Activated CD4-positive, CD25-positive, alpha-beta regulatory T cell (primary cell): ENCODE measurements at places on chromosomes 5 and 9.
A peak's percentile ranks its signal among the peaks of the same experiment; 100 is the strongest.

- no peak for DNase-seq
These were observed 92.9 kb upstream of the NEK6 start for GRCh38 chr9:124164811-124165210.

DNA sequence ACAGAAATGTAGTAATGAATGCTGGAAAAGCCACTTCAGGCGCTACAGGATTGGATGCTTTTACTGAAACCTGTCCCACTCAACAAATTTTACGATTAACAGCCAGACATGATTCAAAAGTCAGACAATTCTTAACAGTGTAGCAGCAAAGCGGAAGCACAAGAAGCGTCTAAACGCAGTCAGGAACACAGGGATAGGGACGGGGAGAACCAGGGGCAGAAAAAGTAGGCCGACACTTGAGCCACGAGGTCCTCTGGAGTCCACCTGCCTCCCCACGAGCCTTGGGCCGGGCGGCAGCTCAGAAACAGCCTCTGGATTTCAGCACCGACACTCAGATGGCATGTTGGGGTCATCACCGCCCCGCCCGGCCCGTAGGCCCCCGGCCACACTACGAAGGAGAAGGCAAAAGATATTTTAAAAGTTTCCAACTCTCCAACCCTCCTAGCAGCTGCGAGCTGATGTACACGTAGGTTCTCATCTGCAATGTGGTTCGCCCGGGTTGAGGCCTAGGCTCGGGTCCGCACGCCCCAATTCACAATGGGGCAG lies 615 bp downstream of the RACK1 start:
- DNase-seq, result no peak

DNA sequence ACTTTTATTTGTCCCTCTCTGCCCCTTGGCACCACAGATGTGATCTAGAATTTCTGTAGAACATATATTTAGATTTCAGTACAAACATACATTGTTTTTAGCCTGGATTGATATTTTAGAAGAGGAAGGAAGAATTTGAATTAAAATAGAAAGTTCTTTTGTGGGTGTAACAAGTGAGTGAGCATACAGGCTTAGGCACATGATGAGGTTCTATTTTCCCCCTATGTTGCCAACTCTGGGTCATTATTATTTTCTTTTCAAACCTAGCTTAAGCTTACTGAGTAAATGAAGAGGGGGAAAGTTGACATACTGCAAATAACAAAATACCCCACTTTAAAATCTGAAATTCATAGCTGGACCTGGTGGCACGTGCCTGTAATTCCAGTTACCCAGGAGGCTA lies 102.9 kb downstream of the GCNT1 start:
- DNase-seq, result no peak

DNA sequence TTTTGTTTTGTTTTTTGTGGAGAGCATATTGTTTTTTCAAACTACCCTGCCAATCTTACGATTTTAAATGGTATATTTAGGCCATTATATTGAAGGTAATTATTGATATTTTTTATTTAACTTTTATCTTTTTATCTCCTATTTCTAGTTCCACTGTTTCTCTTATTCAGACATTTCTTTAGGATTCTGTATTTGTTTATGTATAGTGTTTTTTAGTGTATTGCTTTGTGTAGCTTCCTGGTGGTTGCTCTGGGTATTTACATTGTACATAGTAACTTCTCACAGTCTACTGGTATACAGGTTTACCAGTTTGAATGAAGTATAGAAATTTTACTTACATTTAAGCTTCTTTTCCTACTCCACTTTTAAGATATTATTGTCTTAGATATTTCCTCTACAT lies 63.2 kb downstream of the ERCC6L2 start:
- no peak for DNase-seq

- DNase-seq, result no peak
These were observed 71.5 kb downstream of the IL6ST start for GRCh38 chr5:55923177-55923771.

GRCh38 chr9:99030092-99030511 lies 74.8 kb upstream of the TGFBR1 start:
- no peak for DNase-seq

DNA sequence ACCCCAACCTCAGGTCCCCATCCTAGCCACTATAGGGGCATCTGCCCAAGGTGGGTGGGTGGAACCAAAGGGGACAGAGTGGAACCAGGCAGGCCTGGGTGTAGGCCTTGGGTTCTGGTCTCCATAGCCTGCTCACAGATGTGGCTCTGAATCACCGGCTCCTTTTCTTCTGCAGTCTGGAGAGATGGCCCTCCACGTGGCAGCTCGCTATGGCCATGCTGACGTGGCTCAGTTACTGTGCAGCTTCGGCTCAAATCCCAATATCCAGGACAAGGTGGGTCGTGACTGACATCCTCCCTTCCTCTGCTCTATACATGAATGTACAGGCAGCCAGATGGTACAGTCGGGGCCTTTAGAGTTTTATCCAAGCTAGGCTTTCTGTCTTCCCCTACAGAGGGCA lies 77.3 kb upstream of the CTSL start:
- DNase-seq, result no peak

GRCh38 chr5:14223372-14223771 lies 80.2 kb downstream of the TRIO start:
- DNase-seq, result no peak

GRCh38 chr9:7451062-7451461 lies 348.5 kb downstream of the DMAC1 start:
- DNase-seq, result no peak

DNA sequence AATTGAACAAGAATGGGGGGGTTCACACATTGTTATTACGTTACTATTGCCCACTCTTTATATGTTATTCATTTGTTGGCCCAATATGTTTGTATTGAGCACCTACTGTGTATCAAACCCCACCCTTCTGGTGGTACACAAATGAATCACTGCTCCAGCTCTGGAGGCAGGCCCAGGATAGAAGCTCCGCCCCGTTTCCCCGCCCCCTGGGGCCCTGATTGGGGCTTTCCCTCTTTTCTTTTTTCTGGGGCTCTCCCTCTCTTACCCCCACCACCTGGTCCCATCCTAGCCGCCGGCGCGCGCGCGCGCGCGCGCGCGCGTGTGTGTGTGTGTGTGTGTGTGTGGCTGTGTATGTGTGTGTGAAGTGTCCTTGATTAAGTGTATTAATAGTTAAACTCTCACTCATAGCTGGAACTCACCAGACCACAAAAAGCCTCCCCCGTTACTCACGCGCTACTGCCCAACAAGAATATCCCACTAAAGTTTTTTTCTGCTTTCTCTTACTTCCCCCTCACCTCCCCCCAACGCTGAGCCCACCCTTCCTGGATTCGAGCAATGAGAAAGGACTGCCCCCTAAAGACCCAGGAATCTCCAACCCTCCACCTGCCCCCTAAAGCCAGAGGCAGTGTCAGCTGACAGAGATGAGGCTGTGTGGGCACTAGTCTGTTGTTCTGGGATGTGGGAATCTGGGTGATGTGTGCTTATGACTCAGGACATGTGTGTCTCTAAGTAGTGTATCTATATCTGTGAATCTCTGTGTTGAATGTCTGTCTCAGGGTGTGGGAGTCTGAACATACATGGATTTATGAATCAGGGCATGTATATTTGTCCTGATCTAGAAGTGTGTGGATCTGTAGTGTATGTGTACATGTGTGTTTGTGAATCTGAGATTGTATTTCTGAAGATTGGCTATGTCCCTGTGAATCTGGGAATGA lies 4.0 kb downstream of the CXXC5 start:
- peak; percentile 42 for DNase-seq

- no peak for DNase-seq
These were observed 221.6 kb downstream of the SH3GL2 start for GRCh38 chr9:17800418-17800817.

- no peak for DNase-seq
These were observed 94.9 kb upstream of the MINAR2 start for GRCh38 chr5:129653057-129653375.

- DNase-seq, result no peak
These were observed 75.3 kb upstream of the TBCA start for GRCh38 chr5:77851176-77852067.

- no peak for DNase-seq
These were observed 335.3 kb downstream of the RAB3C start for GRCh38 chr5:58918021-58918729.

DNA sequence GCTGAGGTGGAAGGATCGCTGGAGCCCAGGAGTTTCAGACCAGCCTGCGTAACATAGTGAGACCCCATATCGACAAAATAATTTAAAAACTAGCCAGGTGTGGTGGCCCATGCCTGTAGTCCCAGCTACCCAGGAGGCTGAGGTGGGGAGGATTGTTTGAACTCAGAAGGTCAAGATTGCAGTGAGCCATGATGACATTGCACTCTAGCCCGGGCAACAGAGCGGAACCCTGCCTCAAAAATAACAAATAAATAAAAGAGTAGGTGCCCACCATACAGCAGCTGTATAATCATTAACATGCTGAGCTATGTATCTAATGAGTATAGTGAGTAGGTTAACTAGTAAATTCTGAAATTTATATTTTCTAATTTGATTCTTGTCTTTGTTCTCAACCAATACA lies 11.0 kb upstream of the ATP6V0E1 start:
- DNase-seq, result no peak

- DNase-seq, result no peak
These were observed 3.5 kb downstream of the ESM1 start for GRCh38 chr5:54981928-54982327.

GRCh38 chr5:134275822-134276221 lies 49.9 kb upstream of the PPP2CA start:
- no peak for DNase-seq

DNA sequence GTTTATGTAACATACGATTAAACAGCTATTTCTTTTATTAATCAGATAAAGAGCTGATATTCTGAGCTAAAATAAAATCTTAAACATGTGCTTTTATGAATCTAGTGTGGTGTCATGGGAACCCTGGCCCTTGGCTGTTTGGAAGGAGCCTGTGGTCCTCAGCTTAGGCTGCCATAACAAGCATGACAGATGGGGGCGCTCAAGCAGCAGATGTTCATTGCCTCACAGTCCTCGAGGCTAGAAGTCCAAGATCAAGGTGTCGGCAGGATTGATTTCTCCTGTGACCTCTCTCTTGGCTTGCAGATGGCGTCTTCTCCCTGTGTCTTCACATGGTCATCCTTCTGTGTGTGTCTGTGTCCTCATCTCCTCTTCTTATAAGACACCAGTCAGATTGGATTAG lies 448.2 kb downstream of the GADD45G start:
- DNase-seq, result no peak

DNA sequence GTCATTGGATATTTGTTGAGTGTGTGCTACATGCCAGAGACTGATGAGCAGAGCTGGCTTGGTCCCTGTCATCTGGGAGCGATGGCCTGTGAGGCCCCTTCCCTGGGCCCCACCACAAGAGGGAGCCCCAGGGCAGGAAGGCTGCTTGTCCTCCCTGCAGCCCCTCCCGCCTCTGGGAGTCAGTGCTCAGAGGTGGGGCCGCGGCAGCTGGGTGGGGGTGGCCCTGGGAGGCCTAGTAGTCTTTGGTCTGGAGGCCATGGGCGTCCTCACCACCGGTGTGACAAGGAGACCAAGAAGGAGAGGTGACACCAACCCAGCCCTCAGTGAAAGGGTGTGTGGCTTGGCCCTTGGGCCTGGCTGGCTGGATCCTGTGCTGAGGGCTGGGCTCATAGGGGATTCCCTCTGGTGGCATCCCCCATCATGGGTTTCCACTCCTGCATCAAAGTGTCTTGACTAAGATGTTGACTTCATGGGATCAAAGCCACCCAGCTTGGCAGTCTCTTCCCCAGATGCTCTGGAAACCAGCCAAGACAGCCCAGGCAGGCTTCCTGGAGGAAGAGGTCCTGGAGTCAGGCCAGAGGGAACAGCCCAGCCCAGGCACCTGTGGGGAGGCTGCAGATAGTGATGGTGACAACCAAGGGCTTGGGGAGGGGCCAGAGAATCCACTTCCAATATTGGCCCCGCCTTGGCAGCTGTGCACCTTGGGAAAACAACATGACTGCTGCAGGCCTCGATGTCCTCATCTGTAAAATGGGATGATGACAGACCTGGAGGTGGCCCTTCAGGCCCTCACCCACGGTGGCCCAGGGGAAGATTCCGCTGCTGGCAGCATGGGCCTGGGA lies 166.7 kb downstream of the GAPVD1 start:
- DNase-seq, result no peak

DNA sequence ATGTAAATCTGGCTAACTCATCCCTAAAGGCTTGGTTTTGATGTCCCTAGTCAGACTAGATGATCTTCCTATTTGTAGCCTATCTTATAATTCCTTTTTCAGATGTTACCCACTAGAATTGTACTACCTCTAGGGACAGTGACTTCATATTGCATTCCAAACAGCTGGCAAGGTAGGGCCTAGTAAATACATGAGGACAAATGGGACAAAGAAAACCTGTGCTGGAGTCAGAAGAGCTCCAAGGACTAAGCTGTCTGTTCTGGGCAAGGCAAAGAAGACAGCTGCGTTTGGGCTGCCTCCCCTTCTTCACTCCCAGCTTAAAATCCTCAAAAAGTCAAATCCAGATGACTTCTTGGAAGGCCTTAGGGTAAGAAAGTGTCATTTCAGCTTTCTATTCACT lies 10.0 kb downstream of the DMXL1 start:
- no peak for DNase-seq

GRCh38 chr9:2228132-2228531 lies 213.0 kb downstream of the SMARCA2 start:
- no peak for DNase-seq

DNA sequence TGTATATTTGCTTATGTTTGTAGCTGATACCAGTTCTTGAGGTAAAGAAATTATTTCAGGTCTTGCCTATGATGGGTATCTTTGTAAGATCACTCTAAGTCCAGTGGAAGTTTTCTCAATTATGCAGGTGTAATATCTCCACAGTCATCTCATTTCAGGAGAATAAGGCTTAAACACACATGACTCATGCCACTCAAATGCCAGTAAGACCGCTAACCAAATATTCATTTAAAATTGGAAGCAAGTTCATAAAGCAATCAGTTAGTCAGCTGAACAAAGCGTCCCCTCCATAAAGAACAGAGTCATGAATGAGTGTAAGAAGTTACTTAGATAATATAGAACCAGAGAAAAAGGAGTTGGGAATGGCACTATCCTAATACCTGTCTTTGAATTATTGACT lies 248.7 kb downstream of the LURAP1L start:
- no peak for DNase-seq

GRCh38 chr9:80251778-80252177 lies 680.0 kb downstream of the TLE4 start:
- no peak for DNase-seq

DNA sequence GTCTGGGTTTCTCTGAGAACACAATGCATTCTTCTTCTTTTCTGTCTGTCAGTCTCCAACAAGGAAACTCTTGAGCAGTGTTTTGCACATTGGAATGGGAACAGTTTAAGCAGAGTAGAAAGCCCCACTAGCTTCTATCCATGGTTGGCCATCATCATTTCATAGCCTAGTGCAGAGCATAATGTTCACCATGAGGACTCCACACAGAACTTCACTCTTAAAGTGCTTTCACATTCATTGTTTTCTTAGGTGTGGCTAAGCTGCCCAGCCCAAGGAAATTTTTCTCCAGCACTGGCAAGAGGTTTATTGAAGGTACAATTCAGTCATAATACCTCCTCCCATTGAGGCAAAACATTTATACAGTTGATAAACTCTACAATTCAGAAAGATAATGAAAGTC lies 503.0 kb upstream of the CD180 start:
- no peak for DNase-seq

- DNase-seq, result no peak
These were observed 7.1 kb downstream of the ACTL7A start for GRCh38 chr9:108869092-108869725.
